Amniotic epithelial cell (primary cell): ENCODE measurements at places on chromosomes 6 and 20.

DNA sequence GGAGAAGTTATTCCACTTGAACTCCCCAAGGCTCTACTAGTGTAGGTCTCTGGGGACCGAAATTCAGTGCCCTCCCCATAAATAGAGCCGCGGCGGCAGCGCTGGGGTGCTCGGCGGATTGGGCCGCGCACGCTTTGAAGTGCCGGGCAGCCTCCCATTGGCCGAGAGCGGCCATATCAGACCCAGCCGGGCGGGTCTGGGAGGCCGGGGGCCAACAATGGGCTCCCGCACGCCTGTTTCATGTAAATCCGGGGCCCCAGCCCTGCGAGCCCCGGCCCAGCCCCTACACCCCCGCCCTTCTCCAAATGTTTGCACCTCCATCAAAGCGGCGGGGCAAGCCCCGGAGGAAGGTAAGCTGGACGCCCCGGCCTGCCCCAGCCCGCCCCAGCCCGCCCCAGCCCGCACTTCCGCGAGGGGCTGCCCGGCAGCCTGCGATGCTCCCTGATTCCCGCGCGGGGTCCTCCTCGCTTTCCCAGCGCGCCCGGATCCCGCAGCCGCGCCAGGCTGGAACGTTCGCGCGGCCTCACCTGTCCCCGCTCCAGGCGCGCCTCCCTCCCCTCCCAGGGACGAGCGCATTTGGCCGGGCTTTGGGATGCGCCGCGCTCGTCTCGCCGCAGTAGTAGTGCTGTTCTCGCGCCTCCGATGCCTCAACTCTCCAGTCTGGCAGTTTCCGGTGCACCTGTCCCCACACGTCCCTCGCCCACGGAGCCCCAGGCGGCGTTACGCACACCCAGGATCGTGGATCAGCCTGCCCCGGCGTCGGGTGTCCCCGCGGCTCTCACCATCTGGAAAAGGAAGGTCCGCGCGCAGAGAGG is at the start of gene TBXT:
Gene TBXT (minus strand): TSS at position 51 of the 815 bp plus-strand sequence. CDS start 260 bp downstream, outside the sequence.
- no peak for DNase-seq

- DNase-seq, result peak; percentile 81
Measured at GRCh38 chr6:108559884-108560462, 744 bp upstream of the FOXO3 start.

GRCh38 chr20:57838670-57839151 is 128.9 kb upstream of the PMEPA1 start:
- no peak for DNase-seq

DNA sequence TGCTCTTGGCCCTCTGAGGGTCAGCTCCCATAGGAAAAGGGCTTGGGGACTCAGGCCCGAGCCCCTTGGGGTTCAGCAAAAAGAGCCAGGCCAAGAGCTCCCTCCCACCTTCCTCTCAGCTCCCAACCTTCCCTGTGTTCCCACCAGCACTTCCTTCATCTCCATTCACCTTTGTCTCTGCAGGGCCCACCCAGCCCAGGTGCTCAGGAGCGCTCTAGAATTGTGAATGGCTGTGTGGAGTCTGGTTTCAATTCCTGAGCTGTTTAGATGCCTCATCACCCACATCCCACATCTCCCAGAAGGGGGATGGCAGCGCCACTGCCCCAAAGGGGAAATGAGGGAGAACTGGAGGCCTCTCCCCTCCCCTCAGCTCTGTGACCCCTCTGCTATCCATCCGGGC is 7.7 kb downstream of the GRM4 start:
- no peak for DNase-seq

DNA sequence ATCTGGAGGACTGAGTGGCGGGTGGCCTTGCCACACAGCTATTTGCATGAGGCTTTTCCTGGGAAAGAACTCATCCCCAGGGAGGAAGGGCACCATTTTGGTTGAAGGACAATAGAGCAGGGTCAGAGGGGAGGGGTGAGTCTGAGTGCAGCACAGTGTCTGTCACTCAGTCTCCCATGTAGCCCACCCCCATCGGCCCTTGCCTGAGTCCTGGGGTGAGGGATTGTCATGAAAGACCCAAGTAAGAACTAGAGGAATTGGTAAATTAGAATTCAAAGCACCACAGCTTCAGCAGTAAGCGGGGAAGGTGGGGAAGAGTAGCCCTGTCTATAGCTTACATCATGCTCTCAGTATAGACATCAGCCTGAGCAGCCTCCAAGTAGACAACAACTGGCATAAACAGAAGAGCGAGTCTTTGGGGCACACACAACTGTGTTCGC is 90.4 kb upstream of the TMEM30A start:
- no peak for DNase-seq

DNA sequence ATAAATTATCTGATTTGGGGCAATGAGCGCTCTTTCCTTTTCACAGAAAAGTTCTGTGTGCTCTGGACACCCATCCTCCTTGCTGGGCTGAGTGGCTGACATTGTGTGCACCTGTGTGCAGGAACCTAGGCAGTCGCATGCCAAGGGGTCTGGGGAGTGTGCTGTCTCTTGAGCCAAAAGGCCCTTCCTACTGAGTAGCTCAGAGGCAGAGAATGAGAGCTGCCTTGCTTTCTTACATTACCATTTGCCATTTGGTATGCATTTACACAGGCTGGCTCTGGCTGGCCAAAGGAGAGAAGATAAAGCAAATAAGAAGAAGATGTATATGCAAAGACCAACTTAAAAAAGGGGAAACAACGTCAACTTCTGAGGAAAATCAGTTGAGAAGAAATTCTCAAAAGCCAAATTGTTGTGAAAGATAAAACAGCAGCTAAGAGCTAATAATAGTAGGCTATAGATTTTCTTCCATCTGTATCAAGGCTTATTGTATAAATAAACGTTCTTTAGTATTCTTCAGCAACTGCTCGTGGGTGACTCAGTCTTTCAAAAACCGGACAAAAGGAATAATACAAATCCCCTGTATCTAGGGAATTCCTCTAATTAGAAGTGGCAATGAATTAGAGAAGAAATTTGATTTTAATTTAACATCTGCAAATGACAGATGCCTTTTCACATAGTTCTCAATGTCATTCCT is 121.9 kb downstream of the INSM1 start:
- no peak for DNase-seq

DNA sequence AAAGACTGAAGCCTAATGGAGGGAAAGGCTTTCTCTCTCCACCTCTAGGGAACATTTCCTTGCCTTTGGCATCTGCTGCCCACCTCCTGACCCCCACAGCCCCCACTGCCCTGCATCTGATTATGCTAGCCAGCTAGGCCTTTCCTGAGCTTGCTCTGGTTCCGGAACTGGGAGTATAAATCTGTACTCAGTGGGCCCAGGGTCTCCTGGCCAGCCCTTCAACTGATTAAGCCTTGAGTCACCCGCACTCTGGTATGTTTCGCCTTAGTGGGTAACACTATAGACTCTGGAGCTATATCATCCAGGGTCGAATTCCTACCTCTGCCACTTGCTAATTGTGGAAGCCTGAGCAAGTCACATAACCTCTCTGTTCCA is 45.6 kb upstream of the RIPOR2 start:
- peak; percentile 57 for DNase-seq

GRCh38 chr20:8394308-8394945 is 262.4 kb downstream of the PLCB1 start:
- peak; percentile 85 for DNase-seq
